ENCODE measurements at places on chromosomes 16 and 17. TPM values are rescaled to one million over a fixed set of nuclear protein-coding genes. Genes with fewer than 3 reads are reported as not detected.

The ULK2 gene
- 13.1 TPM for total RNA-seq

The CNGB1 gene
- not detected for total RNA-seq

The HSD11B2 gene
- 2.2 TPM for total RNA-seq

The ZP2 gene
- total RNA-seq = not detected

The TRAF4 gene
- total RNA-seq = 117 TPM

The TUBB3 gene
- total RNA-seq = 0.43 TPM

The ZNF629 gene
- 3.4 TPM for total RNA-seq

The MPP2 gene
- 1.2 TPM for total RNA-seq

The IRF8 gene
- 250 TPM for total RNA-seq

The NPTX1 gene
- total RNA-seq = 27.5 TPM

The KRTAP9-9 gene
- total RNA-seq = not detected

The FBXO39 gene
- 0.19 TPM for total RNA-seq

The TPSD1 gene
- not detected for total RNA-seq

The ZNF423 gene
- total RNA-seq = not detected

The NDRG4 gene
- total RNA-seq = 7.2 TPM

The TRIM37 gene
- total RNA-seq = 21.3 TPM

The AIPL1 gene
- total RNA-seq = not detected

The TPSG1 gene
- not detected for total RNA-seq

The NLRC3 gene
- 20.5 TPM for total RNA-seq

The SNX11 gene
- total RNA-seq = 21.4 TPM

The TBC1D3 gene
- not detected for total RNA-seq
